ENCODE measurements at places on chromosomes 6 and 20. TPM values are rescaled to one million over a fixed set of nuclear protein-coding genes. Genes with fewer than 3 reads are reported as not detected.

GRCh38 chr6:27066381-27066780 is 181.1 kb upstream of the PRSS16 start:
- no peaks in the 10 kb centered on the region for H3K36me3 ChIP-seq
- no peak for DNase-seq

DNA sequence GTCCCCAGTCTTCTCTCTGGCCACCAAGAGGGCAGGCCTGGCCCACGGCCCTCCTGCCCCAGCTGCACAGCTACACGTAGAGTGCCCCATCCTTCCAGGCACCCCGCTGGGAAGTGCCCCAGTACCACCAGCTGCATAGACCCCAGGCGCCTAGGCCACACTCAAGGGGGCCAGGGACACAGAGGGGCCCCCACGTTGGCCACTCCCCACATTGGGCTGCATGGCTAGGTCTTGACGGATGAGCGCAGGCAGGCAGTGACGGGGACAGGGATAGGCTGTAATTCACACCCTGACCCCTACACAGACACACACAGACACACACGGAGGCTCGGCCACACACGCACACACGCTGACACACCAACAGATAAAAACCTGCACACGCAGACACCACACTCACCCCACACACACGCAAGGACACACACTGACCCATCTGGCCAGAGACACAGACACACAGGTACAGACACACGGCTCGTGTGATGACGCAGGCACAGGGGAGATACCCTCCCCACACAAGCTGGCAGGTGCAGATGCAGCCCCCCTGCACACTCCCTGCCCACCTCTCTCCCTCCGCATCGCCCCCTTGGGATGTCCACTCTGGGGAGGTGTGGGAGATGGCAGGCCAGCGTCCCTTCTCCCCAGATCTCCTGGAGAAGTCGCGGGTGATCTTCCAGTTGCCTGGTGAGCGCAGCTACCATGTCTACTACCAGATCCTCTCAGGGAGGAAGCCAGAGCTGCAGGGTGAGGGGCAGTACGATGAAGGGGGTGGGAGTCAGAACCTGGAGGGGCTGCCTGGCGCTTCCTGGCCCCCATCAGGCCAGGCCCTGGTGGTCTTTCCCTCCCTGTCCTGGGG is 30.0 kb downstream of the MYH7B start:
- no peaks in the 10 kb centered on the region for H3K36me3 ChIP-seq
- peaks cover 5% of the 10 kb centered on the region for H3K27me3 ChIP-seq
- no peak overlapping the region for H3K27ac ChIP-seq
- H3K4me1 ChIP-seq: no peaks in the 10 kb centered on the region
- H3K4me3 ChIP-seq: no peak overlapping the region

GRCh38 chr6:68710916-68711315 is 75.8 kb downstream of the ADGRB3 start:
- no peaks in the 10 kb centered on the region for H3K4me1 ChIP-seq
- no peaks in the 10 kb centered on the region for H3K27me3 ChIP-seq
- H3K36me3 ChIP-seq: no peaks in the 10 kb centered on the region
- no peak overlapping the region for H3K4me3 ChIP-seq

- H3K27me3 ChIP-seq: no peaks in the 10 kb centered on the region
- H3K4me3 ChIP-seq: peak overlapping the region; percentile 52
- peaks cover 12% of the 10 kb centered on the region for H3K4me1 ChIP-seq
- peak; percentile 34 for DNase-seq
- peak overlapping the region; percentile 58 for H3K27ac ChIP-seq
- H3K36me3 ChIP-seq: no peaks in the 10 kb centered on the region
Observed at GRCh38 chr6:138987080-138987642, 892 bp downstream of the REPS1 start.

Gene MOG
- total RNA-seq: not detected

Gene PAX1
- not detected for total RNA-seq

GRCh38 chr6:108874470-108875160 is 26.4 kb downstream of the ARMC2 start:
- peak; percentile 49 for DNase-seq
- no peaks in the 10 kb centered on the region for H3K27me3 ChIP-seq
- H3K4me1 ChIP-seq: no peaks in the 10 kb centered on the region
- no peak overlapping the region for H3K4me3 ChIP-seq

DNA sequence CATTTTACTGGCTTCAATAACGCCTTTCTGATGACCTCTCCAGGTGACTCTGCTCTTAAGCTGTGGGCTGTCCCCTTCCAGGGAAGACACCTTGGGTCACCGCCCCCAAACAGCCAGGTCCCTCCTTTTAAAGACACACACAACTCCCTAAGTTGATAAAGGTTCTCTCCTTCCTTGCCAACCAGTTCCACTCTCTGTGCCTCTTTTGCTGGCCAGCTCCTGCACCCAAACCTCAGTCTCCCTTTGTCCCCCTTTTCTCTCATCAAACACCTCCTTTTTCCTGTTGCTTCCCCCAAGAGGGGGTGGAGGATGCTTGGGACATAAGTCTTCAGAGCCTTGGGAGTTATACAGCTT is 1.0 kb downstream of the NCOA6 start:
- no peaks in the 10 kb centered on the region for H3K27me3 ChIP-seq
- H3K4me1 ChIP-seq: peaks cover 12% of the 10 kb centered on the region
- peak overlapping the region; percentile 81 for H3K4me3 ChIP-seq
- H3K36me3 ChIP-seq: no peaks in the 10 kb centered on the region

DNA sequence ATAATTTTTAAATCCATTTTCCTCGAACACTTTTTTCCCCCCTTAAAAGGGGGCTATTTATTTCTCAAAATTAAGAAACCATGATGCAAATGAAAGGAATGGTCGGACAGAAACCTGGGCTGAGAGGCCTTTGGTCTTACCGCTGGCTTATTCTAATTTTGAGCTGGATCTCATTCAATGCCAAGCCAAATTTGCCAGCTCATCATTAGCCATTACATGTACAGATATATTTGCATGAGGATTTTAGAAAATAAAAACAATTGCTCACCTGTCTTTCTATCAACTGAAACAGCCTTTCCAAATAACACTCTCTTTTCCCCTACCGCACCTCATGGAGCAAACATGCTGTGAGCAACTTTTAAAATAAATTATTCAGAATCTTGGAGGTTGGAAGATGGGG is 219.5 kb upstream of the DTNBP1 start:
- no peak overlapping the region for H3K27ac ChIP-seq
- peaks cover 16% of the 10 kb centered on the region for H3K4me1 ChIP-seq
- DNase-seq: no peak
- H3K36me3 ChIP-seq: no peaks in the 10 kb centered on the region
- H3K4me3 ChIP-seq: no peak overlapping the region
- no peaks in the 10 kb centered on the region for H3K27me3 ChIP-seq

DNA sequence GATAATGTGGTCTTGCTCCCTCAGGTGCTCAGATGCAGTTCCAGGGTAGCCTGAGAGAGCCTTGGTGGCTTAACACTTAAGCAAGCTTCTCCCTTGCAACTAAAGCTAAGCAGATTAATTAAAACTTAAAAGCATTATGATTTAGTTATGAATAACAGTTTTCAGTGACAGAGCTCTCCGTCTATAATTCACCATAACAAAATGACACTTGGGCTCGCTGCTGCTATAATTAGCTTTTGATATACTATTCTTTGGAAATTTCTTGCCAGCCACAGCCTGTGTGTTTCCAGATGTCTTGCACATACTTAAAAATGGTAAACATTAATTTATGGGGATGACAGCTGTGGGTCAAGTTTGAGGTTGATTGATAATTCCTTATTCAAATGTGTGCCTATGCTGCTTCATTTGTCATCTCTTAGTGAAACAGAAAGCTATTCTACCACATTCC is 380.5 kb downstream of the TFAP2B start:
- no peak overlapping the region for H3K4me3 ChIP-seq
- H3K27ac ChIP-seq: no peak overlapping the region
- H3K27me3 ChIP-seq: no peaks in the 10 kb centered on the region
- no peaks in the 10 kb centered on the region for H3K36me3 ChIP-seq
- no peak for DNase-seq

GRCh38 chr20:3275064-3275935 is 36.3 kb upstream of the SLC4A11 start:
- no peak overlapping the region for H3K4me3 ChIP-seq
- H3K27ac ChIP-seq: no peak overlapping the region
- peaks cover 35% of the 10 kb centered on the region for H3K36me3 ChIP-seq
- H3K27me3 ChIP-seq: no peaks in the 10 kb centered on the region

DNA sequence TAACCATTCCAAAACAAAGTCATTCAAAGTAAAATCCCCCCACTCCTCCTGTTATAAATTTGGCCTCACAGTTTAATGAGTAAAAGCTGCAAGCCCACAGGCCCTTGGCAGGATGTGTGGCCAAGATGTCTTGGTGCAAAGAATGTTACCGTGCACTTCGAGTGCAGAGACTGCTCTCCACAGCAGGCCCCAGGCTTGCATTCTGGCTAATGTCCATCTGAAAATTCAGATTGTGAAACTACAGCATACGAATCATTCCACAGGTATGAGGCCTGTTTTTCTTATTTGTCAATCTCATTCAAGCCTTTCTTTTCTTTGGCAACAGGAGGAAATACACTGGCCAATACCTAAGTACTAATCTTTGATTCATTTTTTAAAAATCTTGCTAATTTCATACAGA is 7.1 kb downstream of the RPS6KA2 start:
- peaks cover 60% of the 10 kb centered on the region for H3K4me1 ChIP-seq
- DNase-seq: peak; percentile 54
- H3K4me3 ChIP-seq: no peak overlapping the region
- no peaks in the 10 kb centered on the region for H3K27me3 ChIP-seq

DNA sequence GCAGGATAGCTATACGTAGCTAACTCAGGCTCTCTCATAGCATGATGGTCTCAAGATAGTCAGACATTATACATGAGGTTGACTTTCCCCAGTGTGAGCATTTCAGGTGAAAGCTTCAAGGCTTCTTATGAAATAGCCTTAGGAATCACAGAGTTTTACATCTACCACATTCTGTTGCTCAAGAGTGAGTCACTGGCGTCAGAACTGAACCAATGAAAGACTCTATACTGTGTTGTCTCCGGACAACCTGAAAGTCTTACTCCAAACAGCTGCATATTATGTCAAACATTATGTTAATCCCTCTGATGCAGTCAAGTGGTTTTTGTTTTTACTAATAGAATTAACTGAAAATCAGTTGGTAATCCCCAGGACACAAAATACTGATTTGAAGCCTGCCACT is 79.8 kb upstream of the TRDN start:
- H3K4me1 ChIP-seq: no peaks in the 10 kb centered on the region
- H3K27me3 ChIP-seq: peaks cover 5% of the 10 kb centered on the region
- H3K27ac ChIP-seq: no peak overlapping the region
- no peak for DNase-seq
- H3K36me3 ChIP-seq: no peaks in the 10 kb centered on the region
- H3K4me3 ChIP-seq: no peak overlapping the region

DNA sequence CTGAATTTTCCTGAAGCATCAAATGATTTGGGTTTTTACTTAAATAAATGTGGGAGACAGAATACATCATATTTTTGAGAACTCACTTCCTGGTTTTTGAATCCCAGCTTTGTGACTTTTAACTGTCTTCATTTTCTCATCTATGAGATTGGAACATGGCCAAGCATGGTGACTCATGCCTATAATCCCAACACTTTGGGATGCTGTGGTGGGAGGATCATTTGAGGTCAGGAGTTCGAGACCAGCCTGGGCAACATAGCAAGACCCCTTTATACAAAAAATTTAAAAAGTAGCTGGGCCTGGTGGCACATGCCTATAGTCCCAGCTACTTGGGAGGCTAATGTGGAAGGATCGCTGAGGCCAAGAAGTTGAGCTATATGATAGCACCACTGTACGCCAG is 122.3 kb downstream of the QKI start:
- H3K27ac ChIP-seq: no peak overlapping the region
- peaks cover 2% of the 10 kb centered on the region for H3K4me1 ChIP-seq
- H3K27me3 ChIP-seq: no peaks in the 10 kb centered on the region
- peak; percentile 42 for DNase-seq
- no peak overlapping the region for H3K4me3 ChIP-seq

Gene SLC2A10
- total RNA-seq: 11.1 TPM

GRCh38 chr20:37914672-37915433 is 11.9 kb downstream of the VSTM2L start:
- no peak overlapping the region for H3K4me3 ChIP-seq

DNA sequence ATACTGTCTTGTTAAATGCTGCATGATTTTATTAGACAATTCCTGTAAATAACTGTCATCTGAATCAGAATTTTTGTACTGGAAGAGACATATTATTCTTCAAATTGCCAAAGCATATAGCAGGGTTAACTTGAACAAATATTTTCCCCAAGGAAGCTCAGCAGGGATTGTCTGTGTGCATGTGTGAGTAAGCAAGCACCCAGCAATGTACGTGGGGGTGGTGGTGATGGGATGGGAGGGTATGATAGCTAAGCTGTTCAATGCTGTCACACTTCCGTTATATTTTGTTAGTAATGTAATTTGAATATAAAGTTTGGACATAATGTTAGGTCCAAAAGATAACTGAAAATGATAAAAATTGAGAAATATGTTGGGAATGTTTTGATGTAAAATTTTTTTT is 118.1 kb downstream of the MYB start:
- no peak overlapping the region for H3K27ac ChIP-seq
- H3K36me3 ChIP-seq: no peaks in the 10 kb centered on the region
- no peak overlapping the region for H3K4me3 ChIP-seq
- no peaks in the 10 kb centered on the region for H3K4me1 ChIP-seq

DNA sequence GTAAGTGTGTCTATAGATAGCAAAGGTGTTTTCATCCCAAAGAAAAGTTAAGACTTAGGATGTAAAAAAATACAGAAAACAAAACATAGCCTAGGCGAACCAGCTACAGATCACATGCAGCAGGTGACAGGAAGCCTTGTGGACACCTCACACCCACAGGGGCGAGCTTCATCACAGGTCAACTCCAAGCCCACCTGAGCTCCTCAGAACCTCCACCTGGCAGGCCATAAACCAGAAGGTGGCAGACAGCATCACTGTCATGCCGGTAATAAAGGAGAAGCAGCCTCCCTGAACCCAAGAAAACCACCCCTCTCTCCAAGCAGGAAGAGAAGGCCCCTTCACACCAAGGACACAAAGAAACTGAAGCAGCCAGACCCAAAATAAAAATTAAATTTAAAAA is 1.0 kb downstream of the RALGAPA2 start:
- no peaks in the 10 kb centered on the region for H3K27me3 ChIP-seq
- H3K36me3 ChIP-seq: no peaks in the 10 kb centered on the region
- peak overlapping the region; percentile 99 for H3K4me3 ChIP-seq
- DNase-seq: peak; percentile 21
- H3K4me1 ChIP-seq: peaks cover 21% of the 10 kb centered on the region

DNA sequence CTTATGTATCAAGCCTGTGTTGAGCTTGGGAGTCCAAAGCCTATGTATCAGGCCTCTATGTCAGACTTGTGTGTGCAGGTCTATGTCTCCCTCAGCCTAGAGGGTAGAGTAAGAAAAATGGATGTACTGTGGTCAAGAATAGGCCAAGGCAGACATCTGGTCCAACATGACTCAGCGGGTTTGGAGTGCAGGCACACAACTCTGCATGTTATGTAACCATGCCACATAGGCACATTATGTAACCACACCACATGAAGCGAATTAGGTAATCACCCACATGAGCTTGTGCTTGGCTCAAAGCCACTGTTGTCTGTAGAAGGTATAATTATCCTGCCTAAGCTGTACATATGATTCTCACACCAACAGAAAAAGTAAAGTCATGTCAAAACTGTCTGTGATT is 1190.5 kb upstream of the EYS start:
- no peak overlapping the region for H3K27ac ChIP-seq
- no peak for DNase-seq
- H3K4me1 ChIP-seq: no peaks in the 10 kb centered on the region

- H3K27me3 ChIP-seq: no peaks in the 10 kb centered on the region
- no peak for DNase-seq
- H3K36me3 ChIP-seq: peaks cover 24% of the 10 kb centered on the region
- H3K4me3 ChIP-seq: no peak overlapping the region
- H3K4me1 ChIP-seq: no peaks in the 10 kb centered on the region
Observed at GRCh38 chr6:169656546-169657283, 45.1 kb downstream of the WDR27 start.

Measured in endothelial cell of umbilical vein (primary cell).